ENCODE measurements at places on chromosomes 6 and 20.

- DNase-seq = peak; percentile 48
Measured at GRCh38 chr20:44805979-44806620, 4.2 kb downstream of the RIMS4 start.

DNA sequence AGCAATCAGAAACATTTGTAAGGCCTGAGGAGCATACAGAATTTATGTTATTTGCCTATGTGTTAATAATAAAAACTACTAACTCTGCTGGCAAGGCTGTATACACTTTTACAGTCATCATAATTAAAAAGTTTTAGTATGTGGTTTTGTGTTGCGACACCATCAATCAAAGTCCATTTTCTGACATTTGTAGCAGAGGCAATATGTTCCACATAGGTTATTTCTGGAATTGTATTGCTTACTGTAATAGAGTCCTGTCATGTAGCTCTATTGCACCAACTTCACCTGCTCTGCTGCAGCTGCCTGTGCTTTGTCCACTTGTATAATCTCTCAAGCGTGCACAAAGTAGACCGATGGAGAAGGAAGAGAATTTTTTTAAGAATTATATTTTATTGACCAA, 501.8 kb downstream of the HACE1 start:
- DNase-seq = no peak

- no peak for DNase-seq
Measured at GRCh38 chr6:113095841-113096240, 748.7 kb downstream of the RFPL4B start.

GRCh38 chr6:120395330-120395729, 939.0 kb downstream of the TBC1D32 start:
- no peak for DNase-seq

DNA sequence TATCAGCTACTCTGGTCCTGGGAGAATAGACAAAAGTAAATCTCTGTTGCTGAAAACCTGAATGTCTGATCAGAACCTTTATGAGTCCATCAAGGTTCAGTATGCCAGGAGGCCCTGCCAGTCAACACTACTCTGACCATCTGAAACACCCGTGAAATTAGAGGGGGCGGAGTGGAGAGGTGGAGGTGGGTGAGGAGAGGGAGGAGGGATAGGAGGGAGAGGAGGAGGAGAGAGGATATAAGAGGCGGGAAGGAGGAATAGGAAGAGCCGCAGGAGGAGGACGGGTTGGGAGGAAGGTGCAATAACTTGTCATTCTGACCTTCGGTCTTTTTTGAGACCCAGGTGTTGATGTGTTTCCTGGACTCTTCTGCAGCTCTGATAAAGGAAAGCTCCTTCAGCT, 8.0 kb downstream of the SERPINB9 start:
- no peak for DNase-seq

- no peak for DNase-seq
Measured at GRCh38 chr6:9515633-9516606, 899.0 kb downstream of the TFAP2A start.

- DNase-seq = no peak
Measured at GRCh38 chr20:7193681-7194080, 426.2 kb downstream of the BMP2 start.

DNA sequence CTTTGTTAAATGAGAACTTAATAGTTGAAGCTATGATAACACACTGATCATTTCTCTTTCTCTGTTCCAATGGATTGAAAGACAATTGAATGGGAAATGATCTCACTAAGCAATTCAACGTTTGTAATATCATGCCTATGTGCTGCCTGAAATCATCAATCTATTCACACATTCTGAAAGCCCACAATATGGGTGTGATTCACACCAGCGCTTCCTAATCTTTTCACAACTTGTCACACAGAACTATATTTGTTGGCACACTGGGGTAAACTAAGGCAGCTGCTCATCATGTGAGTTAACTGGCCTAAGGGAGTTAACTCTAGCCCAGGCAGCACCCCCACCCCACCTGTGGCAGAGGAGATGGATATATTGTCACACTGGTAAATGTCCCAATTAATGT, 37.1 kb upstream of the UTRN start:
- no peak for DNase-seq

DNA sequence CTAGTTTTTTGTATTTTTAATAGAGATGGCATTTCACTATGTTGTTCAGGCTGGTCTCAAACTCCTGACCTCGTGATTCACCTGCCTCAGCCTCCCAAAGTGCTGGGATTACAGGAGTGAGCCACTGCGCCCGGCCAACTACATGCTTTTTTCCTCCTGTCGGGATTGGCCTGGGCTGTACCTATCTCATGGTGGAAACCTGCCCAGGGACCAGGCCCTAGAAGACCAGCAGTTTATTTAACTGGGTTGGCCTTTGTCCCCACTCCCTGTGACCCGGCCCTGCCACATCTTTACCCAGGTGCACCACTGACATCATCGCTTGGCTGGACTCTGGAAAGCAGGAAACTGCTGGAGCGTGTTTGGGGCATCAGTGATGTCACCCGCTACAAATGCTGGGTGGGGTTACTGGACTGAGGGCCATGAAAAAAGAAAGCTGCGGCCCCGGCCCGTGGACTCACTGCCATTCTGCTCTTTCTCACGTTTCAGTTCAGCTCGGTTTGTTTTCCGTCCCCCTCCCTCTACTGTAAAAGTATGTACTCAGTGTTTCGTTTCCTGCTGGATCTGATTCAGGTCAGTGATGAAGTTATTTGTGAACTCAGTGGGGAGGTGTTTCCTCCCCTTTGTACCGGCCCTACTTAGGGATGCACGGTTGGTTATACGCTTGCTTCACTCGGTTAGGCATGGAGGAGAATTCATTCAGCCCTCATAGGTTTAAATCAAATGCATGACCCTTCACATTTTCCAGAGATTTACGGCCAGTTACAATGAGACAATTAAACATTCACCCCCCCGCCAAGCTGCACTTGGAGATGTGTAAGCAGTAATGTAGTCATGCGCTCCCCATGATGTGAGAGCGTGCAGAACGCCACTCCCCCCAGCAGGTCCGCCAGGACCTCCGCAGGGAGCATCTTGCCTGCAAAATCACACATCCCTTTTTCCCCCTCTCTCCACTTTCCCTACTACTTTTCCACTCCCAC, 179.3 kb downstream of the MTHFD1L start:
- no peak for DNase-seq

DNA sequence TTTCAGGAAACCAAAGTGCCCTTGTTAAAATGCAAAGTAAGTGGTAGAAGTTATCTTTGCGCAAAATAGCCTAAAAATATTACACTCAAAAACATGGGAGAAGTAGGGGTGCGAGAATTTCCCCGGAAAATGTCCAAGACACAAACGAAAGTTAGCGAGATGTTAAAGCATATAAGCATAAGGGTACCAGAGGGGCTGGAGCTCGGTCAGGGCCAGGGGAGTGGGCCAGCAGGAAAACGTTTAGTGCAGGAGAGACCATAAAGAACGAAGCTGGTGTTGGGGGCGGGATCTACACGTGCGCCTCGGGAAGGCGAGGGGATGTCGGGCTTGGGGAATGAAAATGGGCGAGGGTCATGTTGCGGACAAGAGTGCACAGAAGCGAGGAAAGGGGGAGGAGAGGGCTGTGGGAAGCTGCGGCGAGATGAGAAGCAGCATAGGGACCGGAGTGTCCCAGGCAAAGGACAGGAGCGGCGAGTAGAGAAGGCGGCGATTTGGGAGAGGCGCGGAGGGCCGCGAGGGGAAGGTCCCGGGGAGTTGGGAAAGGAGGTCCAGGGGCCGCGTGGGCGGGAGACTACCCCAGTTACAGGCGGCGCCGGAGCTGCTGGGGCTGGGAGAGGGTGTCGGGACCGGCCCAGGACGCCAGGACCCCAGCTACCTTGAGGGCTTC, 600 bp downstream of the XPO5 start:
- DNase-seq = no peak

Data from GM04504 (cell line).